AG08395 (cell line): ENCODE measurements at places on chromosomes 6 and 20.

DNA sequence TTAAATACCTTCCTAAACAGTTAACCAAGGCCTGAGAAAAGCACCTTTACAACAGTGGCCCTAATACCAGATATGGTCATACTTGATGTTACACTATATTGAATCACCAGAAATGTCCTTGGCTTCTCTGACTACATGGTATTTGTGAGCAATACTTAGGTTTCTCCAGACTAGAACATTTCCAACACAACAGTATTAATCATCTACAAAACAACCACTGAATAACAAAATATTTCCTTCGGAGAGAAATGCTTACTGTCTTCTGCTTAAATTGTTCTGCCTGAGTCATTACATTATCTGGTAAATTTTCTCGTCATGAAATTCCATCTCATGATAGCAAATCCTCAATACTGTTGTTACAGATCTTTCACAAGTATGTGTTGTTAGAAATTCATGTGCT lies 252.9 kb upstream of the RUNX2 start:
- peak; percentile 77 for DNase-seq

GRCh38 chr20:977021-977420 lies 25.1 kb downstream of the RSPO4 start:
- DNase-seq = no peak

- DNase-seq = peak; percentile 48
Measured at GRCh38 chr6:159852877-159853276, 37.9 kb upstream of the MAS1 start.

GRCh38 chr6:27406085-27406484 lies 17.5 kb downstream of the ZNF391 start:
- no peak for DNase-seq

DNA sequence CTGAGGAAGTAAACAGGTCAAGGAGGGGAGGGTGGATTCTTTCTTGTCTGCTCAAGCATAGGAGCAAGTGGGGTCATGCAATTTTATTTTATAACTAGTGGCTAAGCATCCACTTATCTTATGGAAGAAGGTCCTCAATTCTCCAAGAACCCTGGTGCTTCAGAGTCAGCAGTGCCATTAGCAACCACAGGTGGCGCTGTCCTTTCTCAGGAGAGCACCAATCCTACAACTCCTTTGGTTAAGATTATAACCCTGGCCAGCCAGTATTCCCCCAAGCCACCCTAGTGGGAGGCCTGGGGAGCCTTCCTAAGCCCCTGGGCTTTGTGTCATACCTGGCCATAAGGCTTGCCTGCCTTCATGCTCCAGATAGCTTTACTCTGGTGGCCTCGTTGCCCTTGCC lies 60.7 kb downstream of the PCSK2 start:
- DNase-seq = no peak

GRCh38 chr6:109260126-109260525 lies 122.1 kb downstream of the CD164 start:
- DNase-seq = peak; percentile 53

DNA sequence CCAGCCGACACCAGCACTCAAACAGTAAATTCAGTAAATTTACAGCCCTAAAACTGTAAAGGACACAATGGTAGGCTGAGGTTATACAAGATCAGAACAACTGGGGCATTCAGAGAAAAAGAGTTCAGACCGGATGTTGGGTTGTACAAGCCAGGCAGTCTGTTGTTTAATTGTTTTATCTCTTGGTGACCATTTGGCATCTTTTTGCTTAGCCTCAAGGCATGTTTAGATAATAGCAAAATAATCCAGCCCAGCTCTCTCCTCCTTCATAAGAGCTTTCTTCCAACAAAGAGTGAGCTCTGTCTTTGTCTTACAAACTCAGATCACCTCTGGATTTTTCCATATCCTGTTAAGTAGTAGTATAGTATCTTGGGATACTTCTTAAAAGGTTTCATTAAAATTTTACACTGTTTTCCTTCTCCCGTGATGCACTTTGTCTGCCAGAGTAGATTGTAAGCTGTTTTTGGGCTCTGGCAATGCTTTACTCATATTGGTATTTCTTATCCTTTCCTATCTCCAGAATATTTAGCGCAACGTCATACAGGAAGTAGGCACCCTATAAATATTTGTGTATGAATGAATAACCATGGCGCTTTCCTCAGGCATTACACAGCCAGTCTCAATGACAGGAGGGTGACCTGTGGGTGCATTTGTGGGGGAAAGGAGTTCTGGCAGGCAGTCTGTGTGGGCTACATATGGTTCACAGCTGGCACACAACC lies 35.6 kb upstream of the TRAM2 start:
- peak; percentile 31 for DNase-seq

DNA sequence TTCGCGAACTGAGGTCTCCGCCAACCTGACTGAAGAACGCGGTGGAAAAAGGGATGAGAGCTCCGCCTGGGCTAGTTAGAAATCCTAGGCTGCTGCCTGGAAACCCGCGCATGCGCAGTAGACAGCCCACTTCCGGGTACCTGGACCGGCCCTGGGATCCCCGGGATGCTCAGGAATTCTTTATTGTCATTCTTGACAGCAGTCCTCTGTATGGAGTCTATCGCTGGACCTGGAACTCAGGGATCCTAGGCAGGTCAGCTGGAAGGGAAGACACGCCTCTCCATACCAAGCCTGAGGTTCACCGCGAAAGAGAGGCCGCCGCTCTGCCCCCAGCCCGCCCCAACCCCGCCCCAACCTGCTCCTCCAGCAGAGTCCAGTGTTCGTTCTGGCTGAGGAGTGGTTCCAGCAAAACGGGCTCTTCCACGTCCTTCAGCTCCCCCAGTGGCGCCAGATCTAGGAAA lies 1379.2 kb upstream of the DEFB115 start:
- no peak for DNase-seq

DNA sequence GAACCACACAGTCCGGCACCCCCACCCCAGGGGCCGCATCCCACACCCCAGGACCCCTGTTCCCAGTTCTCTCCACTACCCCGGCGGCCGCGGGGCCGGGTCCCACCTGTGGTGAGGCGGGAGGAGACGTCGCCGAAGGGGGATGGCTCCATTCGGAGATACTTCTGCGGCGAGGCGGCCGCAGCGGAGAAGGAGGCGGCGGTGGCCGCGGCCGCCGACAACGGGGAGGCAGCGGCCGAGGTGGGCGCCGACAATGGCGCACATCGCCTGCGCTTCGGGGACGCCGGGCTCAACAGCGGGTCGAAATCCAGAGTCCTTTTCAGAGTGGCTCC lies 723 bp downstream of the AKIRIN2 start:
- no peak for DNase-seq

DNA sequence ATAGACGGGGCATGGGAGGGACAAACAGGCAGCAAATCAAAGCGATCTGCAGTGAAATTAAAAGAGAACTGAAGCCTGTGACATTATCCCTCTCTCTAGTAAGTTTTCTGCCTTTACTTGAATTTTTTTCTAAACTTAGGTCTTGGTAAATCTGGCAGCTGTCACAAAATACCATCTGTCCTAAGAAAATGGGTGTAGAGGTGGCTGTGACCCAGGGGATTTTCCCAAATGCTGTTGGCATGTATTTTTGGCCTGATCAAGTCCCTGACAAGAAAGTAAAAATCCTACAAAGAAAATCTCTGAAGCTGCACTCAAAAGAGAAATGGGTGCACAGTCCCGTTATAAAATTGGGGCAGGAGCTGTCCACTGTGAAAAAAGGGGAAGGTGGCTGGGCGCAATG lies 30.2 kb upstream of the F13A1 start:
- DNase-seq = no peak

DNA sequence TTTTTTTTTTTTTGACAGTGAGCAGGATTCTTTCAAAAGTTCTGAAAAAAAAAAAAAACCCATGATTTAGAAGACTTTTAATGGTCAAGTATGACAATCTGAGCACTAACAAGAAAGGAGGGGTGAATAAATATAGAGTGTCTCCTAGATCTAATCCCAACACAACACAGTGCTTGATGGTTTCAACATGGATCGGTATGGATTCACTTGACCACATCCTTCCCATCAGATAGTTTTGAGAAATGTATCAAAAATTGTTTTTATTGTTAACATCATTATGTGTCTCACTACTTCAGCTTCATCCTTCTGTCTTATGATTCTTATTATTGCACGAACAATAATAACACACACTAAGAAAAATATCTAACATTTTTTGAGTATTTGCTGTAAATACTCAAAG lies 21.0 kb downstream of the KIF13A start:
- DNase-seq = no peak

DNA sequence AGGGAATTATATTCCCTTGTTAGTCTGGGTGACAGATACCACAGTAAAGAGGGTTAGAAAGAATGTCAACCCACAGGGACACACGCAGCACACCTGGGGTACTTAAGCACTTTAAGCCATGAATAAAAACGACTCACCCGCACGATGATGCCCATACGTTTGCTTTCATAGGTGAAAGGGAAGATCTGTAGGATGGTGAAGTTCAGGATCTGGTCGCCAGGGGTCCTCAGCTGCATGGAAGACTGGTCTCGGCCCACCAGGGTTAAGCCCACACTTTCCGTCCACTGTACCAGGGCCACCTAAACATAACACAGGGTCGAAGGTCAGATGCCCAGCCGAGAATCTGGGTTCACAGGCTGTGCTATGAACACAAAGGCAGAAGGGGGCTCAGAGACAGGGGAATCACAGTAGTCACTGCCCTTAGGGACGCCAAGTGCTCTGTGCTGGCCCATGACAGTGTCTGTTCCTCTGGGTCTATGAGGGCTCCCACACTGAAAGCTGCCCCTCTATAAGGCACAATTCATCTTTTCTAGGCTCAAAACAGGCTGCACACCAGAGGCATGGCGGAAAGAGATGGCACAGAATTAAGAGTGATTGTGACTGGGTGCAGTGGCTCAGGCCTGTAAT lies 96.8 kb upstream of the NFATC2 start:
- DNase-seq = peak; percentile 65

- no peak for DNase-seq
Measured at GRCh38 chr20:52768694-52769093, 203.5 kb upstream of the TSHZ2 start.

DNA sequence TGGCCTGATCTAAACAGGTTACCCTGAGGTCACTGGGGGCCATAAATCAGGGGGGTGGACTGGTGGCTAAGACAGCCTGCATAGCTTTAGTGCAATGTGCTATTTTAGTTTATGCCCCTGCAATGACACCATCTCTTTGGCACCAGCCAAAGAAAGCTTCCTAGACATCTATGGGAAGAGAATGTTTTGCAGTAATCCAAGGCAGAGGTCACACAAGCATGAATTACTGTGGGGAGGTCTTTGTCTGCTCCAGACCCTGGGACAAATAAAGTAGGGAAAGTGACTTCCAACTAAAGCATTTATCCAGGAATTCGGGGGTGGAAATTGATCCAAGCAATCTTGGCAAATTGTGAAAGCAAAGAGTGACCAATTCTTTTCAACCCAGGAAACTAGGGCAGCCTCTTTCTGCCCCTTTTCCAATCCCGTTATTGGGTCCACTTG lies 5.3 kb downstream of the RIPOR2 start:
- peak; percentile 72 for DNase-seq

DNA sequence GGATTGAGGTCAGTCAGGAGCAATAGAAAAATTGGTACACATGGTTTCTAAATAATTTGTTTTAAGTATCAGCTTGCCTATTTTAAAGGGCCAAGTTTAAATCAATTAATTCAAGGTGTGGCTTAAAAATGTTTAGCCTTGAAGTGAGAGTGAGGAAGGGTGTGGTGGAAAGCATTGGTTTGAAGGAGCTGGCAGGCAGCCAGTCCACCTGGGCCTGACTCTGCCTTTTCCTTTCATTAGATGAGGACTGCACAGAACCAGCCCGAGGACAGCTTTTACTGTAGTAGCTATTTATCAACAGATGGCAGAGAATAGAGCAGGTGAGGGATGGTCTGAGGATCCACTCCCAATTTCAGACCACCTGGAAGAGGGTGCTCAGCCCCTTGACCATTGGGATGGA lies 42.4 kb downstream of the DHX35 start:
- DNase-seq = no peak

- DNase-seq = no peak
Measured at GRCh38 chr6:154969796-154970195, 25.3 kb upstream of the TIAM2 start.

GRCh38 chr20:33669873-33670640 lies 3.3 kb downstream of the ACTL10 start:
- no peak for DNase-seq

- no peak for DNase-seq
Measured at GRCh38 chr20:59259946-59260345, 40.5 kb upstream of the EDN3 start.

DNA sequence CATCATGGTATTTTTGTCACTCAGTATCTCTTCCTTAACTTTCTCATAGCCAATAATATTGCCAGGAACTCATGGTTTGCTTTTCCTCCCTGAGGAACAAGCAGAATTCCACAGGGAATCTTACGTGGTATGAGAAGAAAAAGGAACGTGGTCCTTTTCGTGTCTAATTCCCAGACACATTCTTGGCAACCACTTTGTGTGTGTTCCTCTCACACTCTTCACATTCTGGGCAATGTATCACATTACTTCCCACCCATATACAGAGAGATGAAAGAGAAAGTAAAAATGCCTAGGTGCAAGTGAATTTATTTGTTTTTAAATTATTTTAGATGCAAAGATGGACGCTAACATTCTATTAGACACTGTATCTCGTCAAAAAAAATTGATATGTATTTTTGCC lies 102.7 kb downstream of the PTPRK start:
- no peak for DNase-seq

DNA sequence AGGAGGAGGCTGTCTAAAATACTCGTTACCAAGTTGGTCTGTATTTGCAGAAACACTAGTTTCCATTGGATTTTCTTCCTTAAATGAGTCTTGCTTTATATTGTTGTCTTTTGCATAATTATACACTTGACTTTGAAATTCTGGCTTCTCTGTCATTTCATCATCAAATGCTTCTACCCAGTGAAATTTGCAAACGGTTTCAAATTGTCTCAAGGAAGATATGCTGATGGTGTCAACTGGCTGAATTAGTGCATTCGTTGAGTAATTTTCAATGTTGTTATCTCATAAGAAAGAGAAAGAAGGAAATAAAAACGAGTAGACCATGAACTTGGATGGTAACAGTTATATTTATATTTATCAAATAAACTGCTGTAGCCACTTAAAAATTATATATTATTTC lies 10.8 kb downstream of the CAGE1 start:
- DNase-seq = no peak

GRCh38 chr6:139161817-139162284 lies 27.0 kb downstream of the HECA start:
- DNase-seq = no peak

- no peak for DNase-seq
Measured at GRCh38 chr6:16270178-16270794, 31.9 kb downstream of the GMPR start.

GRCh38 chr6:163955096-163955495 lies 540.6 kb downstream of the QKI start:
- DNase-seq = peak; percentile 91

- no peak for DNase-seq
Measured at GRCh38 chr6:147341486-147341885, 137.3 kb downstream of the STXBP5 start.

- peak; percentile 76 for DNase-seq
Measured at GRCh38 chr20:54197621-54198604, 10.0 kb upstream of the PFDN4 start.

- DNase-seq = no peak
Measured at GRCh38 chr6:37277001-37277409, 19.1 kb upstream of the TMEM217 start.

- DNase-seq = no peak
Measured at GRCh38 chr6:40325041-40325440, 262.1 kb downstream of the LRFN2 start.

- DNase-seq = no peak
Measured at GRCh38 chr6:163942790-163943189, 528.3 kb downstream of the QKI start.

- DNase-seq = peak; percentile 50
Measured at GRCh38 chr6:25232479-25232878, 46.7 kb upstream of the CARMIL1 start.
